ENCODE measurements at places on chromosomes 1 and 21. TPM values are rescaled to one million over a fixed set of nuclear protein-coding genes. Genes with fewer than 3 reads are reported as not detected.

The RXFP4 gene
- not detected for total RNA-seq

The OR10Z1 gene
- not detected for total RNA-seq

The RPE65 gene
- not detected for total RNA-seq

- no peak for DNase-seq
These were observed 61.6 kb downstream of the MAP3K21 start for GRCh38 chr1:233389169-233389568.

- DNase-seq: no peak
These were observed 5.2 kb downstream of the MFAP2 start for GRCh38 chr1:16975211-16975610.

GRCh38 chr1:153100245-153100644, 5.9 kb upstream of the SPRR2E start:
- peak; percentile 98 for DNase-seq

- no peak for DNase-seq
These were observed 150.5 kb downstream of the LRIG2 start for GRCh38 chr1:113223546-113223945.

DNA sequence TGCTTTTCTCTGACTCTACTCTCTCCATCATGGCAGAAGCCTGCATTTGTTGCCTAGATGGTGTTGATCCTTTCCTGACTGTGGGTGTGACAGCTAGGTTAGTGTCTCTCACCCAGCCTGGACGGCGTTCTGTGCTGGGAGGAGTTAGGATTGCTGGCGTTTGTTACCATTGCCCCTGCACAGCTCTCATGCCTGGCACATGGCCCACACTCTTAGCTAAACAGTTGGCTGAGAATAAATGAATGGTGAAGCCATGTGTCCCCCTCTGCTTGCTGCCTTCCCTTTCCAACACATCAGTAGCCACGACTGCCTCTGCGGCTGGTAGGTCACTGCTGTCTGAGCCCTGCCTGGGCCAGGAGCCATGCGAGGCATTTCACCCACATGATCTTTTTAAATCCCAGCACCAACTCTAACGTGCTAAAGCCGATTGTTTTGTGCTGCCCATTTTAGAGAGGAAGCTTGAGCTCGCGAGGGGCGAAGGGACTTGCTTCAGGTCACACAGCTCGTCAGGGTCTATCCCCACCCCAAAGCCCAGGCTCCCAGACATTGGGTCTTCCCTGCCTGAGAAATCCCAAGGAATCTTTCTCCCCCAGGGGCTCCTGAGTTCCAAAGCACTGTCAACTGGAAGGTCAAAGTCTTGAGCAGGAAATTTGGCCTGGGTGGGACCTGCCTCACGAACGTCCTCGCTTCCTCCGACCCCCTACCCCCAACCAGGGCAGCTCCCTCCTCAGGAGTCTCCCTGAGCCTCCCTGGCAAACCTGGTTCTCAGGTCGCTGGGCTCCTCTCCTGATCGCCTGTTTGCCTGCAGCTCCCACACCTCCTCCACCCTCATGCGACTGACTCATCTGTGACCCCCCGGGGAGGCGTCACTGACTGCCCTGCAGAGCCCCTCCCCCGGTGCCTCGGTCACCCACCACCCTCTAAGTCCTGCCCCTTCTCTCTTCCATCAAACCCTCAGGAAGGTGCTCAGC, 271.7 kb upstream of the C1orf174 start:
- no peak for DNase-seq

DNA sequence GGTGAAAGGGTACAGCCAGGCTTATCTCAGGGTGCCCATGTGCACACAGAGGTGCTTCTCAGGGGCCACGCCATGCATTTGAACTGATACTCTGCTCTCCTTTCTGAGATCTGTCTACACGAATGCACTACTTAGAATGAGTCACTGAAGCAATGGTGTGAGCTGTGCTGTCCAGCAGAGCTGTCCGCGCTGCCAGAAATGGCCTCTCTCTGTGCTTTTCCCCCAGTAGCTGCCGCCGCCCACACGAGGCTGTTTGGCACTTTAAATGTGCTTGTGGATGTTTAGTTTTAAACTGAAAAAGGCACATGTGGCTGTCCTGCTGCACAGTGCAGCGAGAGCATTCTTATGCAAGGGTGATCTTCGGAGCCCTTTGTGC, 87.1 kb upstream of the COL6A1 start:
- DNase-seq: no peak

Data from mammary epithelial cell (primary cell).